WTC11 (cell line): ENCODE measurements at places on chromosomes 4 and X.

- peaks cover 39% of the 10 kb centered on the region for H3K27me3 ChIP-seq
- H3K4me1 ChIP-seq, result peaks cover 8% of the 10 kb centered on the region
- H3K4me3 ChIP-seq, result no peak overlapping the region
These were observed 5.9 kb upstream of the GRPEL1 start for GRCh38 chr4:7073526-7074390.

DNA sequence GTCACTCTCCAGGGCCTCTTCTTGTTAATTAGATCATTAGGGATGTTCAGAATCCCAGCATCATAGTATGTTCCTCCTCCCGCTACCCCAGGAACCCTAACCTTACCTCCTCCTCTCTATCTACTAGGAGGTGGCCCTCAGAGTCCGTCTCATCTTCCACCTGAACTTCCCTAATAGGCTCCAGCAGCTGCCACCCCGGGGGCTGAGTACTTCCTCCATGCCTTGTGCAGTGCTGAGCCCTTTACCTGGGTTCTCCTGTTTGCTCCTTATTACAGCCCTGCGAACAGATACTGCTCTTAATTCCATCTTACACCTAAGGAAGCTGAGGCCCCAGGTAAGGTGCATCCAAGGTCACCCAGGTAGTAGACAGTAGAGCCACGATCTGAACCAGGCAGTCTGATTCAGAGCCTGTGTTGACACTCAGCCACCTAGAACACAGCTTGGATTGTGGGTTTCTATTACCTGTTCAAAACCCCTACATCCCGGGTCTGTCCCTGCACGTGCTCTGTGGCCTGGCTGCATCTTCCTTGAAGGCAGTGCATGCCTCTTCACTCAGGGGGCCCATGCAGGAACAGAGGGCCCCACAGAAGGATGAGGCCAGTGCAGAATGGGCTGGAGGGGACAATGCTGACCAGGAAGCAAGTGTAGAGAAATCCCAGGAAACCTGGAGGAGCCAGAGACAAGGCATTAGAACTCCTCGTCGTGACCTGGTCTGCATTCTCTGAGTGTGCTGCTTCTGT, 51.4 kb upstream of the MSANTD1 start:
- H3K27me3 ChIP-seq, result no peaks in the 10 kb centered on the region
- H3K4me1 ChIP-seq, result no peaks in the 10 kb centered on the region
- no peak overlapping the region for H3K4me3 ChIP-seq
- DNase-seq, result no peak

DNA sequence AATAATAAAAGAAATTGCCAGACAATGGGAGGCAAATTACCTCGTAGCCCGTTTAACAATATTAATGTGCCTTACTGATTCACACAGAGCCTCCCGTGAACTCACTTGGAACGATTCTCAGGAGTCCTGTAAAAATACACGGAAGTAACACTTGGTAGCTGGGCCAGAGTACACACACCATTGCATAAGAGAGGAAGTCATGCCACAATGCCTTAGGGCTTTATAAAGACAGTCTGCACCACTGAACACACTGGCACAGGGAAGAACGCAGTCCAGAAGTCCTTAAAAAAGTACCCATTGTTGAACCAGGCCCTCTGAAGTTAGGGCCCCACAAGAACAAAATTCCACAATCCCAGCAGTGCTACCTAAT, 15.1 kb downstream of the SLC2A9 start:
- H3K27ac ChIP-seq, result no peak overlapping the region
- no peak overlapping the region for H3K4me3 ChIP-seq
- no peak for DNase-seq

- H3K27me3 ChIP-seq, result no peaks in the 10 kb centered on the region
- H3K4me3 ChIP-seq, result no peak overlapping the region
- H3K36me3 ChIP-seq, result no peaks in the 10 kb centered on the region
- DNase-seq, result no peak
- H3K4me1 ChIP-seq, result no peaks in the 10 kb centered on the region
These were observed 60.3 kb upstream of the RXFP1 start for GRCh38 chr4:158461336-158461735.
